ENCODE measurements at places on chromosomes 3 and 15.
A peak's percentile ranks its signal among the peaks of the same experiment; 100 is the strongest.

DNA sequence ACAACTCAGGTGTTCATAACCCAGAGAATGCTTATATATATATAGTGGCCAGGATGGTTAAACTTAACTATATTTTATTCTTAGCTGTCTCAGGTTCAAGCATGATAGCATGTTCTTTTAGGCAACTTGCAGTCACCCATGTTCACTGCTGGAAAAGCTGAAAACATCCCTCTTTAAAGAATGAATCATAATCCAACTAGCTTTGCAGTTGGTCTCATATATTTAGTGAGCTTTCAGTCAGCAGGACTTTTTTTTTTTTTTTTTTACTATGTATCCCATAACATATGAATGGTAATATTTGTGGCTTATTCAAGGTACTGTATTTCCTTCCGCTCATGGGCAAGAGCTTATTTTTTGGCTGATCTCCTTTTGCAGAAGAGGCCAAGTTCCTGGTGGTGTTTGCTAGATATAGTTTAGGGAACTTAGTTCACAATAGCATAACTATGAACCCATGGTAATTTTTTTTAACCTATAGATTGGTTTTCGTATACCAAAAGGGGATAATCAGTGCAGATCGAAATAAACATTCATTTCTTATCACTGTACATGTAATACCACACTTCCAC lies 77.6 kb downstream of the CMSS1 start:
- DNase-seq: no peak

GRCh38 chr3:106431721-106432120 lies 562.9 kb upstream of the CBLB start:
- DNase-seq: no peak

DNA sequence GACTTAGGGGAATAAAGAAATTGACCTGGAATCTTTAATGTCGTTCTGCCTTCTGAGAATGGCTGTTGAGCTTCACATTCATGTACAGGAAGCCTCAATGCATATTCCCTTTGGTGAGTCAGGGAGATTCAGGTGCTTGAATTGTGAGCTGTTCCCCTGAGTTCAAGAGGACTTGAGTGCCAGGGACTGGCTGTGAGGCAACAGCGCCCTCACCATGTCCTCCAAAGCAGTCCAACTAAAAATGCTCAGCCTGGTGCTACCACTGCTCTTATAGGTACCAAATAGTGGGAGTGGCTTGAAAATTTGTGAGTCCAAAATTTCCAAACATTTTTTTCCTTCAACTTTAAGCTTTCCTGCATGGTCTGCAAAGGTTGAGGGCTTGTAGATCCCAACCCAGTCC lies 54.1 kb downstream of the LEO1 start:
- peak; percentile 13 for DNase-seq

DNA sequence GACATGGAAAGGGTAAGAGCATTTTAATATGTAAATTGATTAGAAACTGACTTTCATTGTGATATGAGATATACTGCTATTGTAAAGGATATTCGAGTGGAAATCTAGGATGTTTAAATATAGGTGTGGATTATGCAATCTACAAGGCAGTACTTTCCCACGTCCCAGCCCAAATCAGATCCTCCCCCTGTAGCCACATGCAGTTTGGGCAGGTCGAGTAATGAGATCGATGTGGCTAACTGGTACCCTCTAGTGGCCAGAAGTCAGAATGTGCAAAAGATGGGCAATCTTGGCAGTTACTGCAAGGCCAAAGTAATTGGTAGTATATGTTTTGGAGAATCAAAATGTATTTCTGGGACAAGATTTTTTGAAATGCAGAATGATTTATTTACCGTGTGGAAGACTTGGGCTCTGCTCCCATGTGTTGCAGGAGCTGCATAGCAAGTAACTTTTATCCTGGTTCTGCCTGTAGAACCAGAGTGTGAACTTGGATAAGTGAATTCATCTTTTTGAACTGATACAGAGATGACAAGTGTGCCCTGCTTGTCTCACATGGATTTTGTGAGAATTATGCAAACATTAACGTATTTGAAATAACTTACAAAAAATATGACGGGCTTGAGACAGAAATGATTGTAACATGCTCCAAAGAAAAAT lies 94.5 kb upstream of the ADAMTSL3 start:
- DNase-seq: no peak

DNA sequence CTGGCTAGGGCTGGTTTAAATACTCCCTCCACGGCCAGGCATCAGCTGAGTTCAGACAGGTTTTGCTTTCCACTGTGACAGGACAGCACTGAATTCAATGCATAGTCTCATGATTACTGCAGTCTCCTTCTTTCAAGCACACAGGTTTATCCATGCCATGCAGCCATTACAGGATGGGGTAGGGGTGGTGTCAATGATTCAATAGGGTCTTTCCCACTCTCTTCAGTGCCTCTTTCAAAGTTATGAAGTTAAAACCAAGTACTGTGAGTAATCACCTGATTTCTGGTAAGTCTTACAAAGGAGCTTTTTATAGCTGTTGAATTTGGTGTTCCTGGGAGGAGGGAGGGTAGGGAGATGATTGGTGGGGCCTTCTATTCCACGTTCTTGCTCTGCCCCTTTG lies 47.2 kb downstream of the TMEM212 start:
- DNase-seq: no peak

- DNase-seq: no peak
These were observed 120.9 kb downstream of the ATP10A start for GRCh38 chr15:25742041-25742730.

DNA sequence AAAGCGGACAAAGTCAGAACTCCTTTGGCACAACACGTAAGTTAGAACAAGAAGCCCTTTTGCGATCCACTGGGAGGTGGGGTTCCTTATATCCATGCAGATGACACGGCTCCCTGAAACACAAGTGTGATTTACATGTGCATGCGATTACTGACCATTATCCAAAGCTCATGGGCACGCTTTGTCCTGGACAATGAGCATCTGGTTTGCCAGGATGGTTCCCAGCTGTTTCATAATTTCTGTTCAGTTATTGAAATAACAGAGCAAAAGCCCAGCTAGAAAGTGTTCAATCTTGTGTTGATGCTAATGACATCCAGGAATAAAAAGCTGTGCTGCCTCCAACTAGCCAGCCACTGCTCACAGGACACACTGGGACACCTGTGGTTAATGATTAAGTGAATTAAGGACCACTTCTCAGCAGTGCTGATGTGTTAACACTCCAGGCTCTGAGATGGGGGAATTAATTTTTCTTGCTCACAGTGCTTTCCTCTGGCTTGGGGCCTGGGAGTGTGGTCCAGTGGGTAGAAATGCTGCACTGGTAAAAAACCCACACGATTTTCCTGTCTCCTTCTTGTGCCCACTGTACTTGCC lies 123.1 kb upstream of the SLC2A2 start:
- DNase-seq: no peak

DNA sequence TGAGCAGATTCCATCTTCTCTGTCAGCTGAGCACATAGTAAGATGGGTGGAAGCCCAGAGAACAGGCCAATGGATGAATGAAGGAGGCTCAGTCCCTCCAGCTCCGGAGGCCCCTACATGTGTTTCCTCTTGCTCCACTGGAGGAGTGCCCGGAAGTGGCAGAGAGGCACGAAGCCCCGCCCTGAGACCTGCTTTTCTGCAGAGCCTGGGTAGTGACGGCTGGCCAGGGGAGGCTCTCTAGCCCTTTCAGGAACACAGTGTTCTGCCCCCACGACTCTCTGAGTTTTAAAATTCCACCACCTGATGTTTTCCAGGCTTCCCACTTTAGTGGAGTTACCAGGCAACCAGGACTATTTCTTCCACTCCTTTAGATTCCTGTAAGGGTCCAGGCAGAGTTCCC lies 149.4 kb upstream of the SLC6A11 start:
- DNase-seq: no peak

DNA sequence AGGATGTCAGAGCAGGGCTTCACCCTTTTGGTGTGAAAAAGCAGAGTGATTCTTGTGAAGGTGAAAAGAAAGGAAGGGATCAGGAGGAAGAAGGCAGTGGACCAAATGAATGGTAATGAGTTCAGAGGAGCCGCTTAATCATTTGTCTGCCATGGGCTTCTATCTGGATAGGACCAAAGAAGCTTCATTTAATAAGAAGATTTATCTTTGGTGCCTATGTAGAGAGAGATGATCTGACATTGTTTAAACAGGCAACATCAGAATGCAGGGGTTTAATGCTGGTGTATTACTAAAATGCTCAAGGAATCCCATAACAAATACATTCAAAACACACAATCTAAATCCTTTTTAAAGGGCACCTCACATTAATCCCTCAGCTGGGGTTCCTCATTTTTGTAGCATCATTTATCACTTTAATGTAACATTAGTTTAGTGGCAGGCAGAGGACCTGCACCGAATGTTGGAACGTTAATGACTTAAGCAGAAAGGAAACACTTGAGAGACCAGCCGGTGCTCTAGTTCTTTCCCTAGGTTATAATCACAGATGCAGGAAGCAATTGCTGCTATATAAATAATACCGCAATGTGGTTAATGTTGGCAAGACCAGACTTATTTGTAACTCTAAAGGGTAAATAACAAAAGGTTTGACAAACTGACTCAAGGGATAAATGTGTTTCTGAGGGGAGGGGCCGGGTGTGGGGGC lies 27.9 kb upstream of the IL1RAP start:
- no peak for DNase-seq

GRCh38 chr15:63094495-63094931 lies 27.1 kb upstream of the LACTB start:
- DNase-seq: no peak

DNA sequence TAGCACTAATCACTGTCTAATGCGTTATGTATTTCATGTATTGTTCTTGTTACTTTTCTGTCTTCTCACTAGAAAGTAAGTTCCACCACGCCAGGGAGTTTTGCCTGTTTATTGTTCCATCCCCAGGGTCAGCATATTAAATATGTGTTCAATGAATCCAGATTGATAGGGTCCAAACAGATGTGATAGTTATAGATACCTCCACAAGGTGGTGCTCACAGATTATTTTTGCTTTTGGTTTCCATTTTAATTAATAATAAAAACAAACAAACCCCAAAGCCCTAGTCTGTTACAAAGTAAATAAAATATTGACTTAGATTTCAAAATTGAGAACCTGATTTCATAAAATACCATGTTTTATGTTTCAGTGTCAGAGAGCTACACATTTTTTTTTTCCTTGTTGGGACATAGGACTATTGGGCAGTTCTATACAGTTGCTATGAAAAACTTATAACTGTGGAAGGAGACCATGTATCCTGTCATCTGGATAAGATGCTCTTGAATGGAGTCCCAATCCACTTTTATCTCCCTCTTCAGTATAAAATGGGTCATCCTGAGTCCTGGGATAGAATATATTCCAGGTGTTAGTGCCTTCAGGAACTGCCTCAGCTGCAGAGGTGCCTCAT lies 12.4 kb downstream of the OTOL1 start:
- no peak for DNase-seq

DNA sequence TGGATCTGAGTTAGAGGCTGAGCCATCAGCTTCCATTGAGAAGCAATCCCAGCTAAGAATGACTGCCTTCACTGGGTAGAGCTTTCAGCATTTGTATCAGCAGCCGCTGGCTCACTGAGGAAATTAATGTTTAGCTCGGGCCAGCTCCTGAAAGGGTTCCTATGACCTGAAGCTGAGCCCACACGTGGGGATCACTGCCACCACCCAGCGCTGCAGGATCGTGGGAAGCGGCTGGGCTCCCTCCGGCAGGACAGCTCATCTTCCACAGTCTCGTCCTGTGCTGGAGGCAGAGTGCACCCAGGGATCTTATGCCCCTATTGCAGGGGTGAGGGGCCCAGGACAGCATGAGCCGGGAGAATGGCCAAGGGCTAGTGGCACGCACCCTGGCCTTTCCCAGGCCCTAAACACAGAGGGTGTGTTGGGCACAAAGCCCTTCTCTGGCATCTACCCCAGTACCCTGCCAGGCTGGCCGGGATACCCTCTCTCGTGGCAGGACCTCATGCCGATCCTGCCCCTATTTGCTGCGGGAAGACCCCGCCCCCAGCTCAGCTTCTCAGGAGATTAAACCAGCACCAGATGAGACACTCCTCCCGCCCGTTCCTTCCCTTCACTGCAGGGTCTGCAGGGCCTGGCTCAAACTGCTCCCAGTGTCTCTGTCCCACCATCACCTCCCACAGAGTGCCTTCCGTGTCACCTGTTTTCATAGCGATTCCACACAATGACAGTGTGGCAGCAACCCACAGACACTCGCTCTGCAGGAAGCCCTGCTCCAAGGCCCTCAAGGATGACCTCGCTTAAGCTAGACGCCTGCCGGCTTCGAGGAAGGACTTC lies 28.5 kb downstream of the KLHL25 start:
- DNase-seq: no peak

- DNase-seq: no peak
These were observed 51.3 kb downstream of the CYP11A1 start for GRCh38 chr15:74316141-74316540.

GRCh38 chr3:16523778-16524177 lies 10.3 kb upstream of the RFTN1 start:
- DNase-seq: no peak

- no peak for DNase-seq
These were observed 11.0 kb downstream of the LTF start for GRCh38 chr3:46453526-46454208.

DNA sequence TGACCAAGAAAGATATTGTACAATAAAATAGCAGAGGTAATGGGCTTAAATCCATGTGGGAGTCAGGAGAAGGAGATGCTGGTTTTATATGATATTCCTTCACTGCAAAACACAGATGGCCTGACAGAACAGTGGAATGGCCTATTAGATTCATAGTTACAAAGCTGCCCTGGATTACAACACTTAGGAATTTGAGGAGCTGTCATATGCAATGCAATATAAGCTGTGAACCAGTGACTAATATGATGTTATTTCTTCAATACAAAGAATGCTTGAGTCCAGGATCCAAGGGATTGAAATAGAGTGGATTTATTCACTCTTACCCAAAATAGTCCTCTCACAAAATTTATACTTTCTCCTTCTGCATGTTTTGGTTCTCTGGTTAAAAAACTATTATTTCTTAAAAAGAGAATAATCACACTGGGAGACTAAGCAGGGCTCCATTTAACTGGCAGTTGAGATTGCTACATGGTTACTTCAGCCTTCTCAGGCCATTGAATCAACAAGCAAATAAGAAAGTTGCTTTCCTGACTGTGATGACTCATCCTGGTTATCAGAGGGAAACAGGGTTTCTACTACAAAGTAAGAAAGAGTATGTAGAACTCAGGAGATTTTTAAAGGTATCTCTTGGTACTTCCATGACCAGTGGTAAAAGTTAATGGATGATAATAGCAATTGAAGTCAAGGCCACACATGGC lies 79.8 kb upstream of the ZPLD1 start:
- no peak for DNase-seq

- no peak for DNase-seq
These were observed 198.6 kb upstream of the NR2E3 start for GRCh38 chr15:71611553-71612396.

- no peak for DNase-seq
These were observed 2.8 kb upstream of the CSPG5 start for GRCh38 chr3:47581422-47581821.
